Fibroblast of lung (primary cell): ENCODE measurements at places on chromosomes 16 and 17. TPM values are rescaled to one million over a fixed set of nuclear protein-coding genes. Genes with fewer than 3 reads are reported as not detected.

GRCh38 chr17:77618731-77619130 lies 339.8 kb upstream of the TNRC6C start:
- DNase-seq: no peak

The CBX2 gene
- 0.77 and 1.3 TPM in 2 replicates for polyA plus RNA-seq

DNA sequence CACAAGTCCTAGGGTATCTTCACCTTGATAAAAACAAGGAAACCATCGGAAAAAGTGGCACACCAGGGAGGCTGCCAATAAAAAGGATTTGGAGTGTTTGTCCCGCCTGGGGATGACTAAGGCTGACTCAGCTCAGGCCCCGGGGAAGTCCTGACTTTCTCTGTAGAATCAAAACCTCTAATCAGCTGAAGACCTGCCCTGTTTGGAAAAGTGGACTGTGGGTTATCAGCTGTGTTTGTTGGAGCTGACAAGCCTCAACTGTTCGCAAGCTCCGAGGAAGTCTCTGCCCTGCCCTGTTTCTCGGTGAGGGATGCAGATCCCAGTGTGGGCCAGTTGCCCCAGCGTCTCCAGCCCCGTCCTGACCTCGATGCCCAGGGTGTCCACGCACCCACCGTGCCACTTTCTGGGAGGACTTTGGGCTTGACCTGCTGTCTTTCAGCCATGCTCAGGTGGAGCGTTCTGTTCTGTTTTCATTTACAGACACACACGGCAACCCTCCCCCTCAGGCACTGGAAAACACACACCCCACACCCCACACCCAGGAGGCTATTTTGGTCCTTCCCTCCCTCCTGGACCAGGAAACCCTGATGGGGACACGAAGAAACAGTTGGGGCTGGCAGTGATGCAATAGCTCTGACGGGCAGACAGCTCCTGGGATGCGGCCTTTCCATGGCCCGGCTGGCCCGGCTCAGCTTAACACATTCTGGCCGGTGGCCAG lies 27.6 kb upstream of the PITPNA start:
- peak; percentile 78 for DNase-seq

GRCh38 chr17:44283344-44284023 lies 15.5 kb upstream of the SLC4A1 start:
- no peak for DNase-seq

The TMEM235 gene
- polyA plus RNA-seq: not detected in 2 replicates

DNA sequence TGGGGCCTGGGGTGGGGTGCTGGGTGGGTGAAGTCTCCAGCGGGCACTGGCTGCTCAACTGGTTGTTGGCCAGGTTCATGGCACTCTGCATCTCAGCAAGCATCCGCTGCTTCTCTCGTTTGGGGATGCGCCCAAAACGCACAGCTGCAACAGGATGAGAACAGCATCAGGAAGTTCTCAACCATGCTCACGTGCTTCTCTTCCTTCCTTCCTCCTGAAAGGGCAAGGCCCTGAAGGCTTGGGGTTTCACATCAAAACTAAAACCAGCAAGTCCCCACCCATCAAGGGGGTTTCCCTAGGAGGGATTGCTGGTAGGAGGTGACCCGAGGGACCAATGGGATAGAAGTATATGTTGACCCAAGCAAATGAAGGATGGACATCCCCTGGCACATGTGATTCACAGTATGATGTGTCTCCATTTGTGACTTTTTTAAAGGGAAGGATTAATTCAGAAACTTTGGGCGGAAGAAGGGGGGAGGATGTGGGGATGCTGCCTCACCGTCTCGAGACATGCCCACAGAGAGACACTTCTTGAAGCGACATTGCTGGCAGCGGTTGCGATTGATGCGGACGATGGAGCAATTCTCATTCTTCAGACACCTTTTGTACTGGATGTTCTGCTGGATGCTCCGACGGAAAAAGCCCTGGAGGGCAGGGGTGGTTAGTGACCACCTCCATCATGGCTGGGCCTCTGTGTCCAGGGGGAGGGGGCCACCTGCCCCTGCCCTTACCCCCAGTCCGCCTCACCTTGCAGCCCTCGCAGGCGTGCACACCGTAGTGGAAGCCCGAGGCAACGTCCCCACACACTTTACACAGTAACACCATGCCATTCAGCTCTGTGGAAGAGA lies 4.2 kb downstream of the NR1D1 start:
- no peak for DNase-seq

DNA sequence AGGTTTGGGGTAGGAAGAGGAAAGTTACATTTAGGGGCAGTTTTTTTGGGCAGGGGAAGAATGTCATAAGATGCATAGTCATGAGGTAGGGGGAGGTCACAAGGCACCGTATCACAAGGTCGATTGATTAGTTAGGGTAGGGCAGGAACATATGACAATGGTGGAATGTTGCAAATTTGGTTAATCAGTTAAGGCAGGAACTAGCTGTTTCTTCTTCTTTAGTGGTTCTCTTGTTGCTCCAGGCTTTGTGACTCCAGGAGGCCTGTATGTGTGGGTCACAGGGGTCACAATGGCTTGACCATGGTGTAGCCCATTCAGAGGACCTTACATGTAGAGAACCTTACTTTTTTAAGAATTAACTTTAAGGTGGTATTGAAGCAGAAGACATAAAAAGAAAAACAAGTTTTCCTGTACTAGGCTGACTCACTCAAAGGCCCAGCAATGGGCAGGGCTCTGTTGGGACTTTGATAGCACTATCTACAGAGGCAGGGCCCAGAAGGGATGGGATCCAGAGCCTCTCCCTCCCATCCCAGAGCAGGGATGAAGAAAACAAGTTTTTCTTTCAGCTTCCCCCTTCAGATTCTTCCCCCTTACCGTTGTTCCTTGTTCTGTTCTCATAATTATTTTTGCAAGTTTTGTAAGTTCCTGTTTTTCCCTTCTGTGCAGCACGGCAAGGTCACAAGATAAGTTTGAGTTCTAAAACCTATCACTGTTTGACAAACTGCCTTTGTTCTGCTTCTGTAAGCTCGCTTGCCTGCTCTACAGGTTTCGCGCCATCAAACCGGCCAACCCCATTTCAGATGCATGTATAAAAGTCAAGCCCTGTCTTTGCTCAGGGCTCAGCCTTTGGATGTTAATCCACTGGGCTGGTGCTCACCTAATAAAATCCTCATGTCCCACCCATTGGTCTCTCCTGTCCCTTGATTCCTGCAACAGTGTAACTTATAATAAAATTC lies 45.8 kb upstream of the ATF7IP2 start:
- DNase-seq: no peak

- peak; percentile 52 for DNase-seq
Observed at GRCh38 chr17:28338056-28338768, 2.7 kb downstream of the TNFAIP1 start.

The BICDL2 gene
- 0.05 TPM in 1 of 2 replicates, not detected in the other for polyA plus RNA-seq

- no peak for DNase-seq
Observed at GRCh38 chr17:79041723-79042420, 17.9 kb downstream of the C1QTNF1 start.

DNA sequence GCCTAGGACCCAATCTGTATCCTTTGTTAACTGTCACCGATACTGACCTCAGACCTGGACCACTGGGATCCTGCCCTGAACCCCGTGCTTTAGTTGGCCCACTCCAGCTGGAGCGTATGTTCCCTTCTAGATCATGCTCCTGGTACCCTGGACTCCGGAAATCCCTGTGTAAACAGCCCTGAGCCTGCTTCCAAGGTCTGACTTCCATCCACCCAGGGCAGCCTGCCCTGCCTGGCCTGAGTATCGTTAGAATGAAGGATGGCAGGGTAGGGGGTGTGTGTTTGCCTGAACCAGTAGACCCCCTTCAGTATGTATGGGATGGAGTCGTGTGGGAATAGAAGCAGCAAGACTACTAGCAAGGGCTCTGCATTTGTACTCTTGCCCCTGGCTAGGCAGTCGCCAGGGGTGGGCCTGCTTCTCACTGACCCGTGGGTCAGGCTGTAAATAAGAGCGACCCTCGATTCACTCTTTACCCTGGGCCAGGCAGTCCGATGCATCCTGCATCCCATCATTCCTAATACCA lies 691 bp upstream of the TMEM98 start:
- no peak for DNase-seq

The RPA1 gene
- polyA plus RNA-seq: 55.4 and 104 TPM in 2 replicates

The DOK4 gene
- polyA plus RNA-seq: 11.6 and 15.0 TPM in 2 replicates

The PRKCB gene
- polyA plus RNA-seq: 0.01 and 0.03 TPM in 2 replicates

- no peak for DNase-seq
Observed at GRCh38 chr17:77337150-77337549, 196.4 kb downstream of the SEC14L1 start.

DNA sequence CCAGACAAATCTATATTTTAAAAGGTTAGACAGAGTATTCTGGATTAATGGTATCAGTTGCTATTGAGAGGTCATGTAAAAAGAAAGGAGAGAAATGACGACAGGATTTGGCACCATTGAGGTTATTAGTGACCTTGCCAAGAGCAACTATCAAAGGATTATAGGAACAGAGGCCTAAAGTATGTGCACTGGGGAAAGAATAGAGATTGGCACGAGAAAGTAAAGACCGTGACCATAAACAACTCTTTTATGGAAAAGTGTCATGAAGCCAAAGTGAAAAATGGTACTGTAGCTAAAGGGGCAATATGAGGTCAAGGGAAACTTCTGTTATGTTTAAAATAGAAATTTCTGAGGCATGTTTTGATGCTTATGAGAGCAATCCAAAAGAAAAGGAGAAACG lies 115.2 kb upstream of the KIF2B start:
- DNase-seq: peak; percentile 6

The TEDC2 gene
- 1.2 and 2.7 TPM in 2 replicates for polyA plus RNA-seq

DNA sequence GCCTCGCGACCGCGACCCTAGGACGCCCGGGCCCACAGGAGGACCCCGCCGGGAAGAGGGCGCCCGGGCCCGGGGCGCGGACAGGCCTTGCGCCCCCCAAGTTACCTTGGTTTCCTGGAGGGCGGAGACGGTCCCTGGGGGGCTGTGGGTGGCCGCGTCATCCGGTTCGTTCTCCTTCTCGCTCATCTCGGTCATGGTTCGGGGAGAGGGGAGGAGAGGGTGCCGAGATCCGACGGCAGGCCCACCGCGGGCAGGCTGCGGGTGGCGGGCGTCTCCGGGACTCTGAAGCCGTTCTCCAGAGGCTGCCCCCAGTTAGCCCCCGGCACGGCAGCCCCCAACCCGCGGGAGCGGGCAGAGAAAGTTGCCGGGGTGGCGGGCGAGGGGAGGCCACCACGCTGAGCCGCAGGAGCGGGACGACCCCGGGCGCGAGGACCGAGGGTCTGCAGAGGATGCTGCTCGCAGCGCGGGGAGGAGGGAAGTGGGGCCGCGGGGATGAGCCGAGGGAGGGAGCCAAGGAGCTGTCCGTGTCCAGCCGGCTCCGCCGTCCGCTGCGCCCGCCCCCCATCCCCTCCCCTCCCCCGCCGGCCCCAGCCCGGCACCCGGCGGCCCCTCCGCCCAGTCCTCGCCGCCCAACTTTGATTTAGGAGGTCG lies at the start of gene STAC2:
Gene STAC2 (minus strand): TSS at position 638 of the 651 bp plus-strand sequence. CDS start 443 bp downstream, at position 195.
- no peak for DNase-seq

The KRTAP17-1 gene
- polyA plus RNA-seq: not detected in 2 replicates

DNA sequence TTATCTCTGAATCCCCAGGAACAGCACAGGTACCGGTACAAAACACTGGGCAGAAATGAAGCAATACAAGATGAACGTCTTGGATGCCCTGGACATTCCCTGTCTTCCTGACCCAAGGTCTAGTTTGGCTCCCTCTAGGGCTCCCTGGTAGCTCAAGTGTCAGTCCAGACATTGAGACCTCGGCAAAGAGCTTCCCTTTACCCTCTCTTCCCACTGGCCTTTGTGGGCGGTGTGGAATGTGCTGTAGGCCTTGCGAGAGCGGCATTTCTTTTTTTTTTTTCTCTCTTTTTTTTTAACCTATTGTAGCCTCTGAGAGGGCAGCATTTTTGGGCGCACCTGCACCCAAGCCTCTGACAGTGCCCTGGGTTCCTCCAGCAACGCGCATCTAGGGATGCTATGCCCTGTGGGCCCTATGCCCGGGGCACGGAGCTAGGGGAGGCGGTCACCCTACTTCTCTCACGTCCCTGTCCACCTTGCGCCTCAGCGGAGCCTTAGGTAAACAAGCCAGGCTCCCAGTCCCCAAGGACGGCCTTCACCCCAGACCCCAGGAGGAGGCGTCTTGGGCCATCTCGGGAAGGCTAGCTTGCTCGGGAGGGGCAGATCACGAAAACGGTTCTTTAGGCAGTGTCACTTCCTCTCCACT lies 1.2 kb upstream of the NFATC3 start:
- DNase-seq: peak; percentile 46

DNA sequence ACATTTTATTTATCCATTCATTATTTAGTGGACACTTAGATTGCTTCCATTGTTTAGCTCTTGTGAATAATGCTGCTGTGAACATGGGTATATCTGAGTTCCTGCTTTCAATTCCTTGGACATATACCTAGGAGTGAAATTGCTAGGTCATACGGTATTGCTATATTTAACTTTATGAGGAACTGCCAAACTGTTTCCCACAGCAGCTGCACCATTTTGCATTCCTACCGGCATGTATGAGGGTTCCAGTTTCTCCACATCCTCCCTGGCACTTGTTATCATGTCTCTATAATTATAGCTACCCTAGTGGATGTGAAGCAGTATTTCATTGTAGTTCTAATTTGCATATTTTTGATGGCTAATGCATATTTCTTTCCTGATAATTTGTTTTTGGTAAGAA lies 23.7 kb upstream of the DRG2 start:
- no peak for DNase-seq

GRCh38 chr16:4320571-4321137 lies 4.8 kb downstream of the GLIS2 start:
- no peak for DNase-seq

The TSPOAP1 gene
- 0.23 and 0.24 TPM in 2 replicates for polyA plus RNA-seq

The PYCARD gene
- polyA plus RNA-seq: 15.4 and 18.4 TPM in 2 replicates

DNA sequence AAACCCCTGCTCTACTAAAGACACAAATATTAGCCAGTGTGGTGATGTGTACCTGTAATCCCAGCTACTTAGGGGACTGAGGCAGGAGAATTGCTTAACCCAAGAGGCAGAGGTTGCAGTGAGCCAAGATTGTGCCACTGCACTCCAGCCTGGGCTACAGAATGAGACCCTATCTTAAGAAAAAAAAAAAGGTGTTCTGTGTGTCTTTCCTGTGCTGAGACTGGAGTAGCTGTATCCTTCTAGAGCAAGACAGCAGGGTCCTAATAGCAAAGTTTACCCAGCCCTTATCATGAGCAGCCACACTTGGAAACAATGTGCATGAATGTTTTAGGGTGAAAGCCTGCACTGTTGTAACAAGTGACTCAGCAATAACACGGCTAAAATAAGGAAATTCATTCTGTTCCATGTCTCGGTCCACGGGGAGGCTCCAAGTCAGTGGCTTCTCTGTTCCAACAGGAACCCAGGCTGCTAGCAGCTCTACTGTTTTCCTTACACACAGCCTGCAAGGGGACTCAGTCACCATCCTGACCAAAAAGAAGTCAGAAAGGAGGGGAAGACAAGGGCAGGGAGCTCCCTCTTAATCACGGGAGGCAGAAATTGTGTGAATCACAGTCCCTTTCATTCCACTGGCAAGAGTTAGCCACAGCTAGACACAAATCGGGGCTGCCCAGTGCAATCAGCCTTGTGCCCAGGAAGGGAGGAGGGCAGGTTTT lies 7.1 kb upstream of the SLC5A11 start:
- peak; percentile 73 for DNase-seq

- DNase-seq: no peak
Observed at GRCh38 chr16:47877166-47877565, 278.6 kb downstream of the ABCC12 start.
